ENCODE measurements at places on chromosomes 13 and 19. TPM values are rescaled to one million over a fixed set of nuclear protein-coding genes. Genes with fewer than 3 reads are reported as not detected.

ICAM5 gene
- total RNA-seq = 0.78 TPM

GRCh38 chr19:13102666-13103580 is at the start of gene LYL1:
TSS of gene LYL1 (minus strand) at chr19:13102858. CDS start at chr19:13101171, 1,687 bp downstream.
- peak within 1 kb of the TSS; percentile 50 for H3K4me3 ChIP-seq
- H3K27ac ChIP-seq = no peak within 1 kb of the TSS
- DNase-seq = no peak
- peaks cover 6% of the 10 kb centered on the region for H3K36me3 ChIP-seq
- peaks cover 4% of the 10 kb centered on the region for H3K27me3 ChIP-seq

GRCh38 chr19:38059897-38060296 is 152.9 kb downstream of the SIPA1L3 start:
- no peak overlapping the region for H3K27ac ChIP-seq
- no peak overlapping the region for H3K4me3 ChIP-seq
- H3K36me3 ChIP-seq = no peaks in the 10 kb centered on the region
- H3K27me3 ChIP-seq = no peaks in the 10 kb centered on the region
- no peak for DNase-seq
- peaks cover 5% of the 10 kb centered on the region for H3K4me1 ChIP-seq

DNA sequence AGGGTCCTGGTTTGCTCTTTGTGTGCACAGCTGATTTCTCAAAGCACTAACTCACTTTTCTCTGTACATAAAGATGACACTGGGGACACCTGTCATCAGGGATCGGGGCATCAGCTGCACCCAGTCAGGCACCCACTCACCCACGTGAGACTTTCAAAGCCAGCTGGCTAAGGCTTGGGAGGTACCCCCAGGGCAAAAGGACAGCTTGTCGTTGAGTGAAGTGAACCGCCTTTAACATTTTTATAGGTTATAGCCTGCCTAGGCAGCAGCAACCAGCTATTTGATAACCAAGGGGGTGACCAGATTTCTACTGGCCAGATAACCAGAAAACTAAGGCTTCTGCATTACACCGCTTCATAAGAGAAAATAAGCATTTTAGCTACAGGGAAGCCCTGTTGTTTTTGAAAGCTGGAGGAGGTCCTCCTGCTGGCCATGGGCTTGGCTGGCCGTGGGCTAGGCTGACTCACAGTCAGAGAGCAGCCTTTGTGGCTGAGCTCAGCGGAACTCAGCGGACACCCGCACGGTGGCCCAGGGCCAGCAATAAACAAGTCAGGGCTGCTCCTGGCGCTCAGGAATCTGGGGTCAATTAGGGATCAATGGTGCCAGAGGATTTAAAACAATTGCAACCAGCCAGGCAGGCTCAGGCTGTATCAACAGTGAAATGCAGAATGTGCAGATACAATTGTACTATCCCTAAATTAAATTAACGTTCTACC is 57.1 kb downstream of the ALOX5AP start:
- no peak overlapping the region for H3K4me3 ChIP-seq
- H3K36me3 ChIP-seq = no peaks in the 10 kb centered on the region
- peaks cover 34% of the 10 kb centered on the region for H3K4me1 ChIP-seq
- no peak for DNase-seq

DNA sequence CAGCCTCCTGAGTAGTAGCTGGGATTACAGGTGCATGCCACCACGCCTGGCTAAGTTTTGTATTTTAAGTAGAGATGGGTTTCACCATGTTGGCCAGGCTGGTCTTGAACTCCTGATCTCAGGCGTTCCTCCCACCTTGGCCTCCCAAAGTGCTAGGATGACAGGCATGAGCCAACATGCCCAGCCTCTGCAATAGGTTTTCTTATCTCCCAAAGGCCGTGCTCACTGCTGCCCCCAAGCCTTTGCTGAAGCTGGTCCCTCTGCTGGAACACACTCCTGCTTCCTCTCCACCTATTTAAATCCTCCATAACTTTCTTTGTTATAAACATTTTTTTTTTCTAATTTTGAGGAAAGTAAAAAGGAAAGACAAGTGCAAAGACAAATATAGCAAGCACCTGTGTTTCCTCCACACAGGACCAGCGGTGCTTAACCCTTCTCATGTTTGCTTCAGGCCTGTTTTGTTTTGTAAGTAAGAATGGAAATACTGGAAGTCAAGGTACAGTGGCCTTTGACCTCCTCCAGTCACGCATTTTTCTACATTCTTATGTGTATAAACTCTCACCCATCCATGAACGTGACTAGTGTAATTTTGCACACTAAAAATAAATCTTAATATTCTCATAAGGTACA is 14.5 kb upstream of the TNFAIP8L1 start:
- H3K4me3 ChIP-seq = no peak overlapping the region
- no peak for DNase-seq
- no peak overlapping the region for H3K27ac ChIP-seq
- H3K27me3 ChIP-seq = no peaks in the 10 kb centered on the region
- H3K4me1 ChIP-seq = no peaks in the 10 kb centered on the region
- no peaks in the 10 kb centered on the region for H3K36me3 ChIP-seq

BEST2 gene
- total RNA-seq = not detected

ZNF415 gene
- 3.2 TPM for total RNA-seq

DNA sequence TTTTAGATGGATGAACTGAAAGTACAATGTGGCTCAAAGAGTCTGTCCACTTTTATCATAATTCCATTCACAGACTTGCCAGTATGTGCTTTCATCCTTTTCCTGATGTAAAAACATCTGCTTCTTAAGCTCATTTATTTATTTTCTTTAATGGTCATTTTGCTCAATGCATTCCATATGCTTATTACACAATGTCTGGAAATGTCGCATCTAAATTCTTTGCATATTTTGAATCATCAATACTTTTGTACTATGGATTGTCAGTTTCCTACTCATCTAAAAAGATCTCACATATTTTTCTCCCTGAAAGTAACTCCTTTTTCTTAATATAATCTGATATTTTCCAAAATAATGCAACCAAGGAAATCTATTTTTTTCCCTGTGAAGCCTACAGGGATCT is 1315.8 kb downstream of the EFNB2 start:
- H3K27ac ChIP-seq = no peak overlapping the region
- H3K4me3 ChIP-seq = no peak overlapping the region
- H3K27me3 ChIP-seq = no peaks in the 10 kb centered on the region
- no peaks in the 10 kb centered on the region for H3K4me1 ChIP-seq
- no peak for DNase-seq
- H3K36me3 ChIP-seq = no peaks in the 10 kb centered on the region

PCDH17 gene
- total RNA-seq = not detected

DNA sequence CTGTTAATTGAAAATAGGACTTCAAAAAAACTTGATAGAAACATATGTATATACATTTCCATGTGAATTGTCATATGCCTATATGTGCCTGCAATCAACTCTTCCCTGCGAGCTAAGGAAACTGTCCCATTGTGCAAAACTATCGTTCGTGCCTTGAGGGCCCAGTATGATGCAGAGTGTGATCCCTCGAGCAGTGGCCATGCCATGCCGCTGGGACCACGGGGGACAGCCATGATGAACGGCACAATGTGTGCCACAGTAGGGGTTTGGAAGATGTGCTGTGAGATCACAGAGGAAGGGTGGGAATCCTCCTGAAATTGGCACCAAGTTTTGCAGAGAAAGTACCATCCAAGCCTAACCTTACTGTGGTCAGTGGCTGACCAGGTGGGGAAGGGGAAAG is 118.1 kb upstream of the SOX1 start:
- H3K27me3 ChIP-seq = peaks cover 2% of the 10 kb centered on the region
- no peak overlapping the region for H3K4me3 ChIP-seq
- no peaks in the 10 kb centered on the region for H3K36me3 ChIP-seq
- H3K4me1 ChIP-seq = no peaks in the 10 kb centered on the region
- no peak overlapping the region for H3K27ac ChIP-seq

DNA sequence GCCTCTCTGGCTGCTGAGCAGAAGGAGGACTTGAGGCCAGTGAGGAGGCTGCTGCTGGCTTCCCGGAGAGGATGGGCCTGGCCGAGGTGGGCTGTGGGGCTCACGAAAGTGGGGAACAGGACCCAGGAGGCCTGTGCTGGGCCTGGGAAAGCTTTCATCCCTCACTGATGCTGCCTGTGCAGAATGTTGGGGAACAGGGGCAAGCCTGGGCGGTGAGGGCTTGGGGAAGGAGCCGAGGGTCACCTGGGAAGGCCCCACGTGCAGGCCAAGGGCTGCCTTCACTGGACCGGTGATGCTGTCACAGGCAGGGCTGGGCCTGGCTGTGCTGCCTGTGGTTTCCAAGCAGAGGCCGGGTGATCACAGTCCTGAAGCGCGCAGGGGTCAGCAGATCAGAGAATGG is 9.4 kb downstream of the AP1M1 start:
- DNase-seq = no peak
- no peak overlapping the region for H3K27ac ChIP-seq
- peaks cover 27% of the 10 kb centered on the region for H3K36me3 ChIP-seq

- no peak for DNase-seq
- H3K4me3 ChIP-seq = no peak overlapping the region
- H3K4me1 ChIP-seq = peaks cover 10% of the 10 kb centered on the region
- no peaks in the 10 kb centered on the region for H3K36me3 ChIP-seq
- H3K27ac ChIP-seq = no peak overlapping the region
- peaks cover 17% of the 10 kb centered on the region for H3K27me3 ChIP-seq
These were observed 4.5 kb downstream of the GNG8 start for GRCh38 chr19:46631481-46631880.

DNA sequence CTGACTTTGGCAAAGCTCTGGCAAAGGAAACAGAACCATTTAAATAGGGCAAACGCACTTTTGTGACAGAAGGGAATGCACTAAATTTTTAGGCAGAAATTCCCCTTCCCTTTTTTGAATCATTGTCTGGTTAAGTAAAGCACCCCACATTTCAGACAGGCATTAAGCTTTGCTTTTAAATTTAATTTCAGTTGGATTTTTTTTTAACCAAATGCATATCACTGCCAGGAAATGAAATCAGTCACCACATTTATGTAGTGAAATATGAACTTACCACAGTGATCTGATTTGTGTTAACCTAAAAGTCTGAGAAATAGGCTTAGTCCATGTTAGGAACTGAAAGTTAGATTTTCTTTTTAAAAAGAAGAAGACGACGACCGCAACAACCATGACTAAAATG is 10.8 kb downstream of the GPR183 start:
- H3K4me3 ChIP-seq = peak overlapping the region; percentile 82
- peaks cover 15% of the 10 kb centered on the region for H3K36me3 ChIP-seq
- peaks cover 64% of the 10 kb centered on the region for H3K4me1 ChIP-seq
- peak overlapping the region; percentile 75 for H3K27ac ChIP-seq

SCAMP4 gene
- total RNA-seq = 34.8 TPM

DNA sequence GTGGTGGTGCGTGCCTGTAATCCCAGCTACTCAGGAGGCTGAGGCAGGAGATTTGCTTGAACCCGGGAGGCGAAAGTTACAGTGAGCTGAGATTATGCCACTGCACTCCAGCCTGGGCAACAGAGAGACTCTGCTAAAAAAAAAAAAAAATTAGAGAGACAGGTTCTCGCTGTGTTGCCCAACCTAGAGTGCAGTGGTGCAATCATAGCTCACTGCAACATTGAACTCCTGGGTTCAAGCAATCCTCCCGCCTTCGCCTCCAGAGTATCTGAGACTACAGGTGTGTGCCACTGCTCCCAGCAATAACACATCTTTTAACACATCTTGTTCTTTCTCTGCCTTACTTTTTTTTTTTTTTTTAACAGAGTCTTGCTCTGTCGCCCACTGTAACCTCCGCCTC is 32.7 kb downstream of the CLEC17A start:
- H3K4me1 ChIP-seq = peaks cover 5% of the 10 kb centered on the region
- H3K27ac ChIP-seq = no peak overlapping the region
- peaks cover 13% of the 10 kb centered on the region for H3K36me3 ChIP-seq
- no peak for DNase-seq

DNA sequence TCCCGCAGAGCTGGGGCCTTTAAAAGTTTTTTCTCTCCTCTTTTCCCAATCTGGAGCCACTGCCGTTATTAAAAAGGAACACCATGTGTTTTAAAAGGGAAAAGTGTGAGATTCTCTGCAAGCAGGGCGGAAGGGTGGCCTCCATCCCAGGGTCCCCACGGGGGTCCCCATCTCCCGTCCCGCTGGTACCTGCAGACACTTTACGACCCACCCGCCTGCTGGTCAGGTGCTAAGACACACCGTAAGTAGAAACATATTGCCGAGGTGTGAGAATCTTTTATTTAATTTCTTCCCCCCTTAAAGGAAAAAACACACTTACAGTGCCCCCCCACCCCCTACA is 1.8 kb downstream of the CRLF1 start:
- no peak for DNase-seq
- H3K27me3 ChIP-seq = peaks cover 32% of the 10 kb centered on the region
- no peaks in the 10 kb centered on the region for H3K36me3 ChIP-seq
- peaks cover 8% of the 10 kb centered on the region for H3K4me1 ChIP-seq

IL12RB1 gene
- total RNA-seq = 124 TPM

CCDC122 gene
- total RNA-seq = 2.5 TPM

DNA sequence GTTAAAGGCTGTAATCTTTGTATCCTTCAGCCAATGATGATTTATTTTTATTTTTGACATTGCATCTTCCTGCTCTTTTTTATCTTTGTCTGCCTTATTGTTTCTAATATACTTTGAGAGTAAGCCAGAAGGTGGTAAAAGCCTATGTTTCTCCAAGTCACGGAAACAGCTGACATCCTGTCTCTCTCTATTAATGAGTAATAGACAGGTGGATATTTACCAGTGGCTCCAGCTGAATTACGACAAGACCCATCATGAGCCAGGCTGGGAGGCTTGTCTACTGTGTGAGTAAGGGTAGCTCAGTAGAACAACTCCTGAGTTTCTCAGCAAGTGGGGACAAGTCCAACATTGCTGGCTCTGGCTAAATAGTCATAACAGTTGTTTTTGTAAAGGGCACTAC is 166.6 kb downstream of the NDFIP2 start:
- H3K36me3 ChIP-seq = no peaks in the 10 kb centered on the region
- no peak for DNase-seq
- H3K27me3 ChIP-seq = peaks cover 8% of the 10 kb centered on the region

GRCh38 chr19:12769689-12770088 is 5.7 kb downstream of the HOOK2 start:
- H3K4me3 ChIP-seq = no peak overlapping the region
- DNase-seq = no peak
- peaks cover 6% of the 10 kb centered on the region for H3K4me1 ChIP-seq
- no peaks in the 10 kb centered on the region for H3K36me3 ChIP-seq

DNA sequence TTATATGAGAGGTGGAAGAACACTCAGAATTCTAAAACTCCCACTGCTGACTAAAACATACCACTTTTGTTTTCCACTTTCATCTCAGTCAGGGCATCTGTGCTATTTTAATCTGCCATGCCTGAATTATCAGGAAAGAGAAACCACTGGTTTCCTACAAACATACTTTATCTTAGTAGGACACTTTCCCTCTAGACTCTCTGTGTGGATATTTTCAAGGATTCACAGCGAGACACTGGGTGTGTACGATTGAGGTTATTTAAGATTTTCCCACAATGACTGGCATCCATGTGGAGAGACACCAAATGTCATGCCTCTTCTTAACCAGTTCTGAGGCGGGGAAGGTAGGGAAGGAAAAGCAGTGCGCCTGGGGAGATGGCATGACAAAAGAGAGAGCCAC is 212.2 kb downstream of the ENOX1 start:
- no peak overlapping the region for H3K27ac ChIP-seq
- H3K27me3 ChIP-seq = no peaks in the 10 kb centered on the region
- no peak for DNase-seq
- no peaks in the 10 kb centered on the region for H3K36me3 ChIP-seq

DNA sequence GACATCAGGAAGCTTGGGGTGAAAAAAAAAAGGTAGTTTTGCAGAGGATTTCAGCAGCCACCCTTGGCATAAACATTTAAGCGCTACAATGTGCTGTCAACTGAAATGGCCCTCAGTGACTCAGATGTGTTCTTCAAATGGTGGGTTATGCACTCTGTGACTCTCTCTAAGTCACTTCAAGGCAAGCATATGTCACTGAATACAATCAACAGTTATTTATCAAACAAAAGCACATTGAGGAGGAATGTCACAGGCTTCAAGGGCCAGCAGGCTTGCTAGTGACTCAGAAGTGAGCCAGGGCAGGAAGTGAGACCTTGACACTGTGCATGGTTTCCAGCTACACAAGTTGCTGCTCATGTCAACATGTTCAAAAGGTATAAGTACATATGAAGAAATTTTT is 523.7 kb upstream of the HTR2A start:
- H3K27me3 ChIP-seq = no peaks in the 10 kb centered on the region
- DNase-seq = no peak
- no peak overlapping the region for H3K27ac ChIP-seq
- H3K4me3 ChIP-seq = no peak overlapping the region
